Activated naive CD8-positive, alpha-beta T cell treated with anti-CD3 and anti-CD28 coated beads, Interleukin-2, amount 10 ng/mL, durations not matched to agents 7 days and 5 days (primary cell): ENCODE measurements at places on chromosomes 1 and 21. TPM values are rescaled to one million over a fixed set of nuclear protein-coding genes. Genes with fewer than 3 reads are reported as not detected.

- peak; percentile 23 for DNase-seq
- no peak overlapping the region for H3K27ac ChIP-seq
- H3K4me1 ChIP-seq, result peaks cover 13% of the 10 kb centered on the region
- H3K27me3 ChIP-seq, result peaks cover 11% of the 10 kb centered on the region
- H3K36me3 ChIP-seq, result no peaks in the 10 kb centered on the region
Observed at GRCh38 chr1:53582211-53583020, 123.2 kb downstream of the DMRTB1 start.

DNA sequence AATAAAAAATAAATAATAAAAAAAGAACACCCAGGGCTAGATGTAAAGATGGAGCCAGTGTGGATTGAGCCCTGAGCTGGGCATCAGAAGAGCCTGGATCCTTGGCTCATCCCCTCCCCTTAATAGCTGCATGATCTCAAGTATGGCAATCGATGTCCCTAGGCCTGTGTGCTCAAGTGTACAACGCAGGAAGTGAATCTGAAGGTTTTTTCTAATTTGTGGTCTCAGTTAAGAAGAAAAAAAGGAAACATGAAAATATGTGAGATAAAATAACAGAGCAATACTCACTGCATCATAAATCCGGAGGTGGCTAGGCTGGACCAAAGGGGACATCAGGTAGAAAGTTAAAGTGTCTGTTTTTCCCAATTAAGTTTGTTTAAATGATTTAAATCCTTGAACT, 47.3 kb upstream of the SLC44A3 start:
- H3K4me3 ChIP-seq, result no peak overlapping the region
- H3K36me3 ChIP-seq, result no peaks in the 10 kb centered on the region
- DNase-seq, result no peak
- no peak overlapping the region for H3K27ac ChIP-seq

- peak overlapping the region; percentile 18 for H3K27ac ChIP-seq
- no peak for DNase-seq
- H3K4me3 ChIP-seq, result peak overlapping the region; percentile 5
- no peaks in the 10 kb centered on the region for H3K27me3 ChIP-seq
Observed at GRCh38 chr1:186421446-186421845, 39.5 kb downstream of the PDC start.

DNA sequence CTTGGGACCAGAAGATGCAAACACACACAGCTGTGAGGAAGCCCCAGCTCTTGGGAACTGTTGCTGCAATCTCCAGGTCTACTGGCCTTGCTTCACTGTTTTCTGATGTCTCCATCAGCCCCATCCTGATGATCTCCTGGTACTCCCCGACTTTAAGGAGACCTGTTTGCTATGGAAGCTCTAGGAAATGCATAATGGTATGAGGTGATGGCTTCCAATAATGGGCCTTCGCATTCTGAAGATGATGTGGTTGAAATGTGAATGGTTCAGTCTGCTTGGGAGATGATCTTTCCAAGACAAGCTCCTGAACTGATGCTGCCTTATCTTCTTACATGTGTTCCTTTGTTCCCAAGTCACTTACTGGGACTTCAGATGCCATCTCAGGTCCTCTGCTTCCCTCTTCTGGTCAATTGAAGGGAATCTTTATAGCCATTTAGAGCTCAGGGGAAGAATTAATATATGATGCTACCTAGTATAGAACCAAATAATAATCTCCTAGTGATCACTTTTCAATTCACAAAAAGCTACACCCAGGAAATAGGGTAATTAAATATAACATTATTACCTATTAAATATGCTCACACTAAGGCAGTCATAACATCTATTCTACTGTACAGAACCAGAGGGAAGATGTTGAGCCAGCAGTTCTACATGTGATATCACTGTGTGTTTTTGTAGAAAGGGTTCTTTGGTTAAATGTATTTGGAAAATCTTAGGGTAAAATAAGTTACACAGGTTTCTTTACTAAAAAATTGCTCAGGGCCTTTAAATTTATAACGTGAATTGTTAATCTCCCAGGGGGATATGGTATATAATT, 73.9 kb upstream of the VTCN1 start:
- H3K27ac ChIP-seq, result no peak overlapping the region
- H3K27me3 ChIP-seq, result peaks cover 2% of the 10 kb centered on the region
- H3K4me3 ChIP-seq, result no peak overlapping the region

GRCh38 chr1:91397605-91398004, 7.0 kb downstream of the HFM1 start:
- H3K4me1 ChIP-seq, result peaks cover 3% of the 10 kb centered on the region
- H3K4me3 ChIP-seq, result no peak overlapping the region
- H3K27ac ChIP-seq, result no peak overlapping the region
- no peak for DNase-seq
- no peaks in the 10 kb centered on the region for H3K36me3 ChIP-seq

OR6N1 gene
- total RNA-seq, result not detected

DNA sequence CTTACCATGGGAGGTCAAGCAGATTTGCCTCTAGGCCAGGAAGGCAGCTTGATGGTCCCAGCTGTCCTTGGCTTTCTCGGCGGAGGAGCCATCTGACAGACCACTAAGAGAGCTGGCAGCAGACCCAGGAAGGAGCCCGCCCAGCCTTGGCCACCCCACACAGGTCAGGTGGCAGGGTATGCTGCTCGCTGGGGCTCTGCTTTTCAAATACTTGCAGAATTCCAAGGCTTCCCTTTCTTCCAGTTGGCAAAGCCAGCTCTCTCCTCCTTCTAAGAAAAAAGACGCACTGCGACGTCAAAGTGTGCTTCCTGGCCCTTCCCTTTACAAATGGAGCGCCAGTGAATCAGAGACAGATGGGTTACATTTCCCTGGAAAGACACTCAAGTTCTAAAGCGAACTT, 229.4 kb downstream of the CACNA1E start:
- no peak overlapping the region for H3K4me3 ChIP-seq
- peaks cover 2% of the 10 kb centered on the region for H3K27me3 ChIP-seq
- no peaks in the 10 kb centered on the region for H3K4me1 ChIP-seq
- no peaks in the 10 kb centered on the region for H3K36me3 ChIP-seq
- no peak overlapping the region for H3K27ac ChIP-seq

DNA sequence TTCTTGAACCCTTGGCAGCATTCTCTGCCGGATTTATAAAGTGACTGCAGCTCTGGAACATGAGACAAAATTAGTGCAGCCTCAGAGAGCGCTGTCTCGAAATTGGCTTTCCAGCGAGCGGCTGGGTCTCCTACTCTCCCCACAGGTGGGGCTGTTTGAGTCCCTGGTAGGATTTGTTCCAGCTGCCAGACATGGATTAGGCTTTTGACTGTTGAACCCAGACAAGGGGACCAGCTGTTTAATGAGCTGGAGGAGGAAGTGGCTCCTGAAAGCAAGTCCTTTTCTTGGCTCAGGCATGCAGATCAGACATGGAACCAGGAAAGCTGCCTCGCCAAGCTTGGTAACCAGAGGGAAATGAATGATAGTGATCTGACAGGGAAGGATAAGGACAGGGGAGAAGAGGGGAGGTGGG, 69.6 kb downstream of the UBIAD1 start:
- H3K27ac ChIP-seq, result no peak overlapping the region
- H3K36me3 ChIP-seq, result no peaks in the 10 kb centered on the region
- H3K4me3 ChIP-seq, result no peak overlapping the region
- peaks cover 4% of the 10 kb centered on the region for H3K4me1 ChIP-seq
- no peak for DNase-seq
